ENCODE measurements at places on chromosomes 7 and 10. TPM values are rescaled to one million over a fixed set of nuclear protein-coding genes. Genes with fewer than 3 reads are reported as not detected.

The SLC16A9 gene
- total RNA-seq, result 1.1 TPM

The TMEM196 gene
- total RNA-seq, result not detected

DNA sequence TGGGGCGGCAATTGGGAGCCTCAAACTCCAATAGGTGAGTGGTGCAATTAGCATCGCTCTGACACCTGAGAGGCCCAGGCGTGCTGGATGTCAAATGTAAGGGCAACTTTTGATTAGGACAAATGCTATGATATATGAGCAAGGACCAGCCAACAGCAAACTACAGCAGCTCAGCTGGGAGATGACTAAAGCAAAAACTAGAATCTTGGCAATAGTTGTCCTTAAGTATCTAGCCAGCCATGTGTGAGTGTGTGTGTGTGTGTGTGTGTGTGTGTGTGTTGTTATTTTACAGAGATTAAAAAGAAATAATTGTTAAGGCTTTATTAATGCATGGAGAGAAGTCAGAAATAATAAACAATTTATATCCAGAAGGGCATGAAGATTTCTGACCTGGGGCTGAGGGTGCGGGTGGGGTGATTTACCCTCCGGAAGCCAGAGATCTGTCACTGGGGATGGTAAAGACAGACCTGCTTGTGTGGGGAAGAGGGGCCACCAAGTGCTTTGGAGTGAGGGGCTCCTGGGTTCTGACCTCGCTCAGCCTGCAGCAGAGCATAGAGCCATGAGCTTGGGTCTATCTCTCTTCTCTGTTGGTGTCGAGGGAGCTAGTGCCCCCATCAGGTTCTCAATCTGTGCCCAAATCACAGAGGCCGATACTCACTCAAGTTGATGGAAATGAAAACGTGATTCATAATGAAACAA, 77.3 kb downstream of the EMX2 start:
- no peaks in the 10 kb centered on the region for H3K36me3 ChIP-seq
- DNase-seq, result no peak
- no peaks in the 10 kb centered on the region for H3K4me1 ChIP-seq
- H3K27ac ChIP-seq, result no peak overlapping the region
- H3K27me3 ChIP-seq, result no peaks in the 10 kb centered on the region

GRCh38 chr7:116329686-116330503, 119.6 kb downstream of the TES start:
- H3K4me1 ChIP-seq, result peaks cover 21% of the 10 kb centered on the region
- no peaks in the 10 kb centered on the region for H3K27me3 ChIP-seq
- no peak overlapping the region for H3K27ac ChIP-seq

Data from heart left ventricle (tissue), 16 donors.